ENCODE measurements at places on chromosomes 13 and 19.

GRCh38 chr19:38057959-38058690 is 151.1 kb downstream of the SIPA1L3 start:
- no peak for DNase-seq

- DNase-seq, result no peak
Observed at GRCh38 chr19:14954071-14954655, 12.9 kb downstream of the OR7C2 start.

GRCh38 chr13:108026680-108027410 is 188.5 kb downstream of the LIG4 start:
- DNase-seq, result no peak

GRCh38 chr19:4061178-4061682 is 5.5 kb downstream of the ZBTB7A start:
- DNase-seq, result no peak

DNA sequence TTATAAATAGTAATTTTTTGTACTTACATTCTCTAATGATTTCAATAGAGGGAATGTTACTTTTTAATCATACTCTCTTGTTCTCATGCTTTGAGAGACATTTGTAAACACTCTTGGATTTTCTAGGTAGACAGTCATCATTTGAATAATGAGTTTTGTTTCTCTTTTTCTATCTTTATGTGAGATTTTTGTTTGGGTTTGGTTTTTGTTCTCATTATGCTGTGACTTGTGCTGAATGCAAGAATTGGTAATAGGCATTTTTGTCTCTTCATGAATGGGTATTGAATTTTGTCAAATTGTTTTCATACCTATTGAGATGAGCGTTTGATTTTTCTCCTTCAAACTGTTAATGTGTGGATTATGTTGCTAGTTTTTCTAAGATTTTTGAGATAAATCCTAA is 56.8 kb upstream of the GPR183 start:
- no peak for DNase-seq

- no peak for DNase-seq
Observed at GRCh38 chr19:5074830-5075394, 106.0 kb downstream of the KDM4B start.

DNA sequence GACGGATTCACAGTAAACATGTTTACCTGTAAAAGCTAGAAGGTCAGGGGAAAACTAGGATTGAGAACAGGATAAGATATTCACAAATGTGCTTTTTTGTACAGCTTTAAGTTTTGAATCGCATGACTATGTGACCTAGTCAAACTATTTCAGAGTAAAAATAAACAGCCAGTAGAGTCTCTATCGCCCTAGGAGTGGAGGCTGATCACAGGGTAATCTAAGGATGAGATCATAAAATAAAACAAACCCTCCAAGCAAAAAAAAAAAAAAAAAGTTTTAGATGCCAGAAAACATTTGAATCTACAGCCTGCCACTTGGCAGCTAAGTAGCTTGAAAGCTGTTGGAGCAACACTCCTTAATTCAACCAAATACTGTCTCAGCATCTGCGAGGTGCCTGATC is 26.8 kb downstream of the ZNF350 start:
- DNase-seq, result no peak

DNA sequence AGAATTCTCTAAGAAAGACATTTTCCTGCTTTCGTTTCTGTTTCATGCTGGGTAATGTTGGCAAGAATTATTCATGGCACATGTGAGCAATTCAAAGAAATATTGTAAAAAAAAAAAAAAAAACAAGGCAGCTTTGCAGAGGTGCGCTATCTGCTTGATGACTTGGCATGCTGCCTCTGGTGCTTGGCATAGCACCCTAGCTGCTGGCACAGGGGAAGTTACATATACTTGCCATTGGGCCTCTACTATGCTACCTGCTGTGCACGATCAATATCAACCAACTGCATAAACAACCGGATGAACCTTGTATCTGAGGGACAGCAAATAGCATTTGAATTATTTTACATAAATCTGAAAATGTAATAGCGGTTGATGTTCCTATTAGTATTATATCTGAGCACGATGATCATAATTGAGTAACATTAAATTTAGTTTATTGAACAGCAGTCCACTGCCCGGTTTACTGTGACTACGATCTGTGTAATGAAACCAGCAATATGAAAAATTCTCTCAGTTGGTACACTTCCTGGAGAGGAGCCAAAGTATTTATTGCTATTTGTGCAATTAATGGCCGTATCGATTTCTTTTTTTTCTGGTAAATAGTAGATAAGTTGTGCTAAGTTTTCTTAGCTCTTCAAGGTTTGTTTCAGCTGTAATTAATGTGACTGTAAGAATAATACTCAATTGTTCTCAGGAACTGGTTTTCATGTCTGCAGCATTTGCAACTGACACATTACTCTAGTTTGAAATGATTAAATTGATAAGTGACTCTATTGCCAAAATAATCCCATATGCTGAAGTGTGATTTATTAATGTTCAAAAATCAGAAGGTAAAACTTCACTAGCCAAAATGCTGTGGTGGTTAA is 717.3 kb downstream of the DACH1 start:
- no peak for DNase-seq

DNA sequence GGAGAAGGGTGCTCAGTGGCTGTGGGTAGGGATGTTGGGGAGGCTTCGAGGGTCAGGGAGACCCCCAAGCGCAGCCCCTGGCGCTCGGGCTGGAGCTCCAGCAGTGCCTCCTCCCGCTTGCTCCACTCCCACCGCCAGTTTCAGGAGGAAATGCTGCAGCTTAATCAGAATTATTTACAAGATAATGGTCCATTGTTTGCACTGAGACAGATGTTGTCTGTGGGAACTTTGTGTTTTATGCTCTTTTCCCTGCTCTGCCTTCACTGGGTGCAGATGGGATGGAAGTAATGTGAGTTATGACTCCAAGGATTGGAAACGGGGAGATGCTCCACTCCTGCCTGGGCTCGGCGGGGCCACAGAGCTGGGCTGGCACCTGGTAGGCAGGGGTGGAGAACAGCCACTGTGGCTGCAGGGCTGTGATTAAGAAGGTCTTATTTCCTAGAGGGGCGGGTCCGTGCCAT is 192.4 kb downstream of the ZNF536 start:
- peak; percentile 89 for DNase-seq

DNA sequence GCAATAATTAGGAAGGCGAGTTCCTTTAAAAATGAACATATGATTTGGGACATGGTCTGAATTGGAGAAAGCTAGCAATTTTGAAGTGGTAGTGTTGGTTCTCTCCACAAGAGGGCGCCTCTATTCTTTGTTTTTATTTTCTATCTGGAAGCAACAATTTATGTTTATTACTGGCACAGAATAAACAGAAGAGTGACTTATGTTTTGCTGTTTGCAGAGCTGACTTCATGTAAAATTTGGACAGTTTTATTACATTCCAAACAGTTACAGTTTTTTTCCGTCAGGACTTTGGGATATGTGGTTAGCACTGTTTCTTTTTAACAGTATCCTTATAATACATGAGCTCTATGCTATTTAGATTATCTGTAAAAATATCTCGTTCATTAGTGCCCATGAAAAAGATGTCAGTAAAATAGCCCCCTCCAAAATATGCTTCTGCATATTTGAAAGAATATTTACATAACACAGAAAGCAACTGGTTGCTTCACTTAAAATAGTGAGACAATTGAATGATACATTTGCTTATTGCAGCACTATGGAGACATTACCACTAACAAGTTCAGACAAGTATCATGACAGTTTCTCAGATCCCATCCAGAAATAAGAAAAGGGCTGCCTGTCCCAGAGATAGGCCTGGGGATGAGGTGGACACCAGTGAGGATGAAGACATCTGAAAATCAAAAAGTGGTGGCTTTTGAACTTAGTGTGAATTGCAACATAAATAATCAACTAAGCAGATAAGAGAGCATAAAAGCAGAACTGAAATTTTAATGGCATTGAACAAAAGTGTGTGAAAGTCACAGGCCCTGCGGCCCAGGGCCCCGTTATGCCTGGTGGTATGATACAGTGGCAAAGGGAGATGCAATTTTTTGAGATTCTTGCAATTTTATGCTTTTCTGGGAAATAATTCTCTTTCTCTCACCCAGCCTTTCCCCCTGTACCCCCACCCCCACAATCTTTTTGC is 32.3 kb upstream of the FGF9 start:
- DNase-seq, result peak; percentile 13

- peak; percentile 24 for DNase-seq
Observed at GRCh38 chr13:32911506-32911905, 104.7 kb upstream of the KL start.

GRCh38 chr13:89372193-89372592 is 1701.0 kb downstream of the SLITRK5 start:
- DNase-seq, result no peak

DNA sequence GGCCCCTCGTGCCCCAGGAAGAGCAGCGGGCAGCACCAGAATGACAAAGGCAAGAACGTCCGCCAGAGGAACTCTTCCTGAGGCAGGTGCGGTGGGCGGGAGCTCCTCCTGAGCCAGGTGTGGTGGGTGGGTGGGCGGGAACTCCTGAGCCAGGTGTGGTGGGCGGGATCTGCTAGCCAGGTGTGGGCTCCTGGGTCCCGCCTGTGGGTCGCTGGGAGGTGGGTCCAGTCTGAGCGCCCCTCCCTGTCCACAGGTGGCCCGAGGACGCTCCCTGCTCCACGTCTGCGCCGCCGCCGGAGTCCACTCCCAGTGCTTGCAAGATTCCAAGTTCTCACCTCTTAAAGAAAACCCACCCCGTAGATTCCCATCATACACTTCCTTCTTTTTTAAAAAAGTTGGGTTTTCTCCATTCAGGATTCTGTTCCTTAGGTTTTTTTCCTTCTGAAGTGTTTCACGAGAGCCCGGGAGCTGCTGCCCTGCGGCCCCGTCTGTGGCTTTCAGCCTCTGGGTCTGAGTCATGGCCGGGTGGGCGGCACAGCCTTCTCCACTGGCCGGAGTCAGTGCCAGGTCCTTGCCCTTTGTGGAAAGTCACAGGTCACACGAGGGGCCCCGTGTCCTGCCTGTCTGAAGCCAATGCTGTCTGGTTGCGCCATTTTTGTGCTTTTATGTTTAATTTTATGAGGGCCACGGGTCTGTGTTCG is 7.0 kb upstream of the HCN2 start:
- DNase-seq, result no peak

DNA sequence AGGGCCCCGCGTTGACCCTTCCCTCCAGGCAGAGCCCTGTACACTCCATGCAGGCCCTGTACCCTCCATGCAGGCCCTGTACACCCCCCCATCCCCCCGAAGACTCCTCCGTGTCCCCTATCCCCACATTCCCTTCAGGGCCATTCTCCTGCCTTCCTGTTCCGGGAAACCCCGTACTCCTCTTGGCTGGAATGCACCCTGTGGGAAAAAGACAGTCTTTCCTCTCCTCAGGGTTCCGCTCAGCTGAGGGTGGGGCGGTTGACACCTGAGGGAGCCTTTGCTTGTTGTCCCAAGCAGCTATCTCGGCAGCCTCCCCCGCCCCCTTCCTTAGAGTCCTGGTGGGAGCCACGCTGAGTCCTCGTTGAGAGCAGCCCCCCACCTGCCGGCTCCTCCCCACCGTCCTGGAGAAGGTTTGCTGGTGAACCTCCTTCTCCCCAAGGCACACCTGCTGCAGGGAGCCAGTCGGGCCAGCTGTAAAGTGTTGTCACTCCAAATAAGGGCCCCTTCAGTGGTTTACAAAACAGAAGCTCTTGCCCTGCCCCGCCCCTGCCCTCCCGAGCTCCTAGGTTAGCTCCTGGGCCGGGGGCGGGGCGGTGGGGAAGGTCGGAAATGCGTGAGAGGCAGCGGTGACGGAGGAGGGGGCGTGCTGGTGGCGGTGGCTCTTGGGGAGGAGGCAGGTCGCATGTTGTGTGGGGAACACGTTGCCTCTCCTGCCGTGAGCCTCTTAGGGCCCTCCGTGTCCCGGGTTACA is 1.5 kb downstream of the GNA11 start:
- no peak for DNase-seq

- DNase-seq, result no peak
Observed at GRCh38 chr19:21130097-21130775, 11.6 kb upstream of the ZNF431 start.

DNA sequence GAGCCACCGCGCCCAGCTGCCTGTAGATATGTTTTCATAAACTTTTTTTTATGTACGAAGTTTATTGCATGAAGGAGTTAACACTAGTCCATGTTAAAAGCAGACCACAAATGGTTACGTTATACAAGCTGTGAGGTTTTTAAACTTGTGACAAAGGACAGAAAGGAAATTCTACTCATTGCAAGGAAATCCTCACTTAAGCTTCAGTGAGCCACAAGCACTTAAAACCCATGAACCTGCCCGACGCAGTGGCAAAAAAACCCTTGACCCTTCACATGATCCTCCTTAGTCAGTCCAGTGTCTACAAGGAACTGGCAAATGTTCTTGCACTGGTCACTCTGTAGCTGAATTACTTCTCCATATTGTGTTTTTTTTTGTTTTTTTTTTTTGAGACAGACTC is 4.2 kb downstream of the MPND start:
- no peak for DNase-seq

DNA sequence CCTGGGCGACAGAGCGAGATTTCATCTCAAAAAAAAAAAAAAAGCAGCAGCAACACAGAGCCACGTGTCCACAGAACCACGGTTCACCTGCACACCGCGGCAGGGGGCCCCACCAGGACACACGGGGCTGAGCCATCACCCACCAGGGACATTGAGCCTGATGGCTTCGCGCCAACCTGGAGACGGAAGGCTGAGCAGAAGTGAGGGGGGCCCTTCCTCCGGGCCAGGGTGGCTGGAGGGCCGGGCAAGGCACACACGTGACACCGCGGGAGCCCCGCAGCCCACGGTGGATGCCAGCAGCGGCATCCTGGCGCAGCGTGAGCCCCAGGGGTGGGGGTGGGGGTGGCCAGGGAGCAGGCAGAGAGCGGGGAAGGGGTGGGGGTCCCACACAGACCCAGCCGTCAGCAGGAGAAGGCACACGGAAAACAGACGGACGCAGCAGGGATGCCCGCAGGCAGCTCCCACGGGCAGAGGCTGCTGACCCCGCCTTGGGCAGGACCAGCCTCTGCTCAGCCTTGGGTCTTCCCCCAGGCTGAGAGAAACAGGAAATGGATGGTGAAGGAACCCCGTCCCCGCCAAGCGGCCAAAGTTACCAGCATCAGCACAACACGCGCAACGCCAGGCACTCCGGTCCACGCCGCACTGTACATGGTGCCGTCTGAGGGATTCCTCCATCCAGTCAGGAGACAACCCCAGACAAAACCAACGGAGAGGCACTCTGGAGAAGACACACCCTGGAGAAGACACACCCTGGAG is 33.6 kb downstream of the SBNO2 start:
- DNase-seq, result no peak

DNA sequence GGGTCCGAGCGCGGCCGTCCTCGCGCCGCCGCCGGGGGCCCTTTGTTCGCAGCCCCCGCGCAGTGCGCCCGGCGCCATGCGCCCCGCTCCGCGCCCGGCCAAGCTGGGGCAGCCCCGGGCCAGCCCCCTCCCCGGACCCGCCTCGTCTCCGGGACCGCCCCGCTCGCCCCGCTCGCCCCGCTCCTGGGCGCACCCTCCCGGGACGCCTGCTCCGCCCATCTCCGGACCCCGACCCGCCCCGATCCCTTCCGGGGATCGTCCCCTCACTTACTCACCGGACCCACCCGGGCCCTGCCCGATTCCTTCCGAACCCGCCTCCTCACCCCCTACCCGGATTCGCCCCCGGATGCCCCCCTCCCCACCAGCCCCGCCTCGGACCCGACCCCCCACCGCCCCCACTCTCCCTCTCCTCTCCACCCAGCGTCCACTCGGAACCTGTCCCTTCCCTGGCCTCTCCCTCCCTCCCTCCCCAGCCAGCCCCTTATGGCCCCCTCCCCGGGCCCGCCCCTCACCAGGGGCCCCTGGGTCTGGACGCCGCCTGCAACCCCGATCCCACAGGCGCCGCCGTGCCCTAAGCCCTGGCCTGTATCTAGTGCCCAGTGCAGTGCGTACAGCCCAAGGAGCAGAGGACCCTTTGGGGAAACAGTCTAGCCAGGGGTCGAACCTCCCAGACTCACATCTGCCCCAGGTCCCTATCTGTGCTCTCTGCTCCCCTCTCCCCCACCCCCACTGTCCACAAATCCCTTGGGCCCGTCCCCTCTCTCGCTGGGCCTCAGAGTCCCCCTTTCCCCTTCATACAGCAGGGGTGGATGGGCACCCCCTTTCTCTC is at the start of gene CPAMD8:
Gene CPAMD8 (minus strand): TSS at position 105 of the 829 bp plus-strand sequence. CDS start 168 bp downstream, outside the sequence.
- no peak for DNase-seq

Measured in globus pallidus (tissue), 1 donor.